ENCODE measurements at places on chromosomes 3 and 15.

DNA sequence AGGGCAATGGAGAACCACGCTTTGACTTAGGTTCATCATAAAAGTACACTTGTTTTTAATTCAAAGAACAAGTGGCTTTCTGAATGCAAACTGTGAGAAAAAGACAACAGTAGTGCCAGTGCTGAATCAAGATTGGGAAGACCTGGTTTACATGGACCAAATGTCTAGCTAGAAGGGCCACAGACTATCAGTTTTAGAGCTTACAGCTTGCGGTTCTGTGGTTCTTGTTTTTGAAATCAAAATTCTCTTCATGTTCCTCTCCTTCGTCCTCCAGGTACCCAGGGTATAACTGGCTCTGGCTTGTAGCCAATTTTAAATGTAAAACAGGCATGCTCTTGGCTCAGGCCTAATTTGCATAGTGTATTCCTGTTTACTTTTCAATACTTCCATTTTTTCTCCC, 124.6 kb downstream of the TGFBR2 start:
- DNase-seq: no peak

DNA sequence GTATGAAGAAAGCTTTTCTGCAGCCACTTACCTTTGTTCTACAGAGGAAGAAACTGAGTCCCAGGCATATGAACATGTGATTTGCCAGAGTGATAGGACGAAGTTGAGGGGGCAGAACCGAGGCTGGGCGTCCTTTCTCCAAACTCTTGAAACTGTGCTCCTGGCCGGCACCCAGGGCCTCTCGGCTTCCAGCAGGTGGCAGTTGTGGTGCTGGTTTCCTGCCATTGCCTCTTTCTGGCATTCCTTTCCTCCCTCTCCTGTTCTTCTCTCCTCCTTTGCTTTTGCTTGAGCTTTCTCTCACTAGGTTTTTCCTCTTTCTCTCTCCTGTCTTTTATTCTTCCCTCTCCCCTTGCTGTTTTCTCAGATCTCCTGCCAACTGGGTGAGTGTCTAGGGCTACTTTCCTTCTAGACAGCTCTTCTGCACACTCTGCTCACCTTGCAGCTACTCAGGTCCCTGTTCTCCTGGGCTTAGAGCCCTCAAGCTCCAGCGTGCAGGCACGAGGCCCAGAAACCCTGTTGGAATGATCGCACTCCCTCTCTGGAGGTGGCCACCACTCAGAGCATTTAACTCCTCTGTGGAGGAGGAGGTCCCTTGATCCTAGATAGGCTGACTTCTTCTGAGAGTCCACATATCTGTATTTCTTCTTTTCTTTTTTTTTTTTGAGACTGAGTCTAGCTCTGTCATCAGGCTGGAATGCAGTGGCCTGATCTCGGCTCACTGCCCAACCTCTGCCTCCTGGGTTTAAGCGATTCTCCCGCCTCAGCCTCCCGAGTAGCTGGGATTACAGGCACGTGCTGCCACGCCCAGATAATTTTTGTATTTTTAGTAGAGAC, 26.2 kb downstream of the TRAK1 start:
- no peak for DNase-seq

DNA sequence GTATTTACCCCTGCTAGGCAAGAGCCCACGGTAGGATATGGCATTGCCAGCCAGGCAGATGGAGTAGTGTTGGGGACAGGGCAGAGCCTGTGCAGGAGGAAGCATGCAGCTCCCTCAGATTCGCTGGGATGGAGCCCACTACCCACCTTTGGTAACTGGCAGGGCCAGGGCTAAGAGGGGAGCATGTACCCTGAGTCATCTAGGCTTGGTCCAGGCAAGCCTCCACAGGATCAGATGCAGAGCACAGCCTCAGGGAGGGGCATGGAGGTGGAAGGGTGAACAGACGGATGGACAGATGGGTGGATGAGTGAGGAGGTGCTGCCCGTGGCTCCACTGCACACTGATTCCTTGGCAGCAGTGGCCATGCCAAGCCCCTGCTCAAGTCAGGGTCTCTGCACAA, 33.0 kb downstream of the IL20RB start:
- DNase-seq: no peak

- DNase-seq: no peak
These were observed 75.7 kb upstream of the DPPA4 start for GRCh38 chr3:109413049-109413448.

Data from GM04504 (cell line).